ENCODE measurements at places on chromosomes 12 and 14.
A peak's percentile ranks its signal among the peaks of the same experiment; 100 is the strongest.

DNA sequence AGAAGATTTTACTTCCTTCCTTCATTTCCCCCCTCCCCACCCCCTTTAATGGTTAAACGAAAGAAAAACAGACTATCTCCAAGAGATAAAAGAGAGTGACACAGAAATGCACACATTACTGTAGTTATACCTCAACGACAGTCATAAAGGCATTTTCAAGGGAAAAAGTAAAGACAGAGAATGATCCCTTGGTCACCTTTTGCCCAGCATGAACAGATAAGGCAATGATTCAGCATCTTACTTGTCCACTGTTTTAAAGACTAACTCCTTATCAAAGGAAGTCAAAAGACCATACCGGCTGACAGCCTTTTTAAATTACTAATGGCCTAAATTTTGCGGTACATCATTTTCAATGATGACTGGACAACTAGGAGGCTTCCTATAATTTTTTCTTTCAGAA is 326.6 kb downstream of the PAWR start:
- DNase-seq, result no peak

DNA sequence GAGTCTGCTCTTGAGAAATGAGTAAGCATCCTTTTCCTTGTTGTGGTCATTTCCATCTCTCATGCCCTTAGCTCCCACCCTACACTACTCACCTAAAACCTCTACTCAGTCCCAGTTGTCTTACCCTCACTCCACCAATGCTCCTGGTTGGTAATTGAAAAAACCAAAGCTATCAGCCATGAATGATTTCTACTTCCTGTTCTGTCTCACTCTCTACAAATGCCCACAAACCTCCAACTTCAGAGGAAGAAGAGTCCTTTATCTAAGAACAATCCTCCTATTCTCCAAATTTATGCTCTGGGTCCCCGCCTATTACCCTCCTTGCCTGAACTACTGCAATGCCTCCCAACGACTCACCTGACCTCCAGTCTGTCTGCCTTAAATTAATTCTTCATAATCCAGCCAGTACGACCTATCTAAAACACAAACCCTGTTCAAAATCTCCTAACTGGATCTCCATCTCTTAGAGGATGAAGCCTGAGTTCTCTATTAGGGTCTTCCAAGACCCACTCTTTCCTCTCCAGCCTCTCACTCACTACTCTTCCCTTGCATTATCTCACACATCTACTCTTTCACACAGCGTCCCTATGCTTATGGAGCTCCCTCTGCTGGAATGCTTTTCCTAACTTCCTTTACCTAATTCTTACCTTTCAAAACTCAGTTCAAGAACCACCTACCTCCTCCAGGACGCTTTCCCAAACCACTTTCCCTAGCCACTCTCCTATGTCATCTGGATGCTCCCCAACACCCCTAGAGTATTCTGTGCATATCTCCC is 2.2 kb downstream of the DHRS1 start:
- DNase-seq, result no peak

DNA sequence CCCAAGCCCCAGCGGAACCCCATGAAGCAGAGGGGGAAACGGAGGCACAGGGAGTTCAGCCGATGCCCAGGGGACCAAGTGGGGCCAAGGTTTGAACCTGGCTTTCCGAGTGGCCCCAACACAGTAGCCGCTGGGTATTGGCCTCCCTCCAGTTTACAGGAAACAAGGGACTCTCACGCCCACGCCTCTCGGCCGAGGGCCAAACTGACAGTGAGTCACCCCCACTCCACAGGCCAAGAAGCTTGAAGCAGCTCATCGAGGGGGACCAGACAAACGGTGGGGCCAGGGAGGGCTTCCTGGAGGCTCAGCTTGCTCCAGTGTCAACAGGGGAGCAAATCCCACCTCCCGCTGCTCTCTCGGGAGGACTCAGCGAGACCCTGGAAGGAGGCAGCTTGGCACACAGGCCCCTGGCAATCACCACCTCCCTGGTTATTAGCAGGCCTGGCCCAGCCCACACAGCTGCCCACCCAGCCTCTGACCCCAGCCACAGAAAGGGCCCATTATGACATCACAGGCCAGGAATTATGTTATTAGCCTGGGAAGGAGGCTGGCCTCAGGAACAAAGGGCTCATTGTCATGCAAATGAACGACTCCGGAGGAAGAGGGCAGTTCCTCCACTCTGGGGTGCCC is 54.6 kb downstream of the NCOR2 start:
- peak; percentile 79 for DNase-seq

GRCh38 chr12:52208424-52209165 is 16.8 kb upstream of the KRT80 start:
- no peak for DNase-seq

- no peak for DNase-seq
Observed at GRCh38 chr12:43858991-43859390, 23.1 kb downstream of the TMEM117 start.

GRCh38 chr12:75908961-75909605 is 122.5 kb downstream of the PHLDA1 start:
- peak; percentile 29 for DNase-seq

Measured in AG09309 (cell line).